Fibroblast of the aortic adventitia (primary cell): ENCODE measurements at places on chromosomes 6 and 20.

DNA sequence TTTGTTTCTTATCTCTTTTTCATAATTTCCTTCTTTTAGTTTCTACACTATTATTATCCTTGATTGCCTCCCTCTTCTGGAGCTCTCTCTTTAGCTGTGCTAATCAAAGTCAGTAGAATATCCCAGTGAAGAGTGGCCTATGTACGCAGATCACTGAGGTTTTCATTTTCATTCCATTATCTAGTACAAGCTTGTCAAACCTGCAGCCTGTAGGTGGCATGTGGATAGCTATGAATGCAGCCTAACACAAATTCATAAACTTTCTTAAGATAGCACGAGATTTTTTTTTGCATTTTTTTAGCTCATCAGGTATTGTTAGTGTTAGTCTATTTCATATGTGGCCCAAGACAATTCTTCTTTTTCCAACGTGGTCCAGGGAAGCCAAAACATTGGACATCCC lies 825.7 kb upstream of the MAP3K7 start:
- DNase-seq = no peak

GRCh38 chr6:33730611-33731010 lies 16.1 kb downstream of the IP6K3 start:
- DNase-seq = no peak

- no peak for DNase-seq
These were observed 573.5 kb upstream of the JAG1 start for GRCh38 chr20:11247046-11248010.

GRCh38 chr6:39843305-39844020 lies 51.3 kb downstream of the DAAM2 start:
- DNase-seq = no peak

DNA sequence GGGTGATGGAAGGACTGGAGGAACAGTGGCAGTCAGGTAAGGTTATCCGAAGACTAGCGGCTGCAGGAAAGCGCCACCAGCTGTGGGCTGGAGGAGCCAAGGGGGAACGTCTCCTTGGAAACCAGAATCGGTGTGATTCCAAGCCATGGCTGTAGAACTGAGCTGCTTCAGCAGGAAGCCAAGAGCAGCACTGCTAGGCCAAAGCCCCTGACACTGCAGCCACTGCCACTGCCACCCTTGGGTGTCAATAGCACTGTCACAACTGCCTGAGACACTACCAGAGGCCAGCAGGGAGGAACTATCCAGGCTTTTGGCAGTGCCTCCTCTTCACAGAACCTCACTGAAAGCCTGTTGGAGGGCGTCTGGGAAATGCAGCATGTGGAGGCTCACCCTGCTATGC lies 289.6 kb upstream of the SUPT3H start:
- no peak for DNase-seq

GRCh38 chr20:14478126-14478525 lies 140.7 kb upstream of the FLRT3 start:
- no peak for DNase-seq
